ENCODE measurements at places on chromosomes 16 and 17.

GRCh38 chr16:89040861-89041570 lies 52.6 kb upstream of the ACSF3 start:
- DNase-seq = no peak

DNA sequence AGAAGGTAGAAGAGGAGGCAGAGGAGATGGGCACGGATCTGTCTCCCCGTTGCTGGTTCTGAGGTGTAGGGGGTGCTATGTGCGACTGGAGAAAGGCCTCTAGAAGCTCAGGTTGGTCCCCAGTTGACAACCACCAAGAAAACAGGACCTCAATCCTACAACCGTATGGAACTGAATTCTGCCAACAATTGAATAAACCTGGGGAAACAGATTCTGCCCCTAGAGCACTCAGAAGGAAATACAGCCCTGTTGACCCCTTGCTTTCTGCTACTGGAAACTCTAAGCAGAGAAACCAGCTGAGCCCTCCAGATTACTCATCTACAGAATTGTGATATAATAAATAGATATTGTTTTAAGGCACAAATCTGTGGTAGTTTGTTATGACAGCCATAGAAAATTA lies 313.0 kb upstream of the GOT2 start:
- DNase-seq = no peak

DNA sequence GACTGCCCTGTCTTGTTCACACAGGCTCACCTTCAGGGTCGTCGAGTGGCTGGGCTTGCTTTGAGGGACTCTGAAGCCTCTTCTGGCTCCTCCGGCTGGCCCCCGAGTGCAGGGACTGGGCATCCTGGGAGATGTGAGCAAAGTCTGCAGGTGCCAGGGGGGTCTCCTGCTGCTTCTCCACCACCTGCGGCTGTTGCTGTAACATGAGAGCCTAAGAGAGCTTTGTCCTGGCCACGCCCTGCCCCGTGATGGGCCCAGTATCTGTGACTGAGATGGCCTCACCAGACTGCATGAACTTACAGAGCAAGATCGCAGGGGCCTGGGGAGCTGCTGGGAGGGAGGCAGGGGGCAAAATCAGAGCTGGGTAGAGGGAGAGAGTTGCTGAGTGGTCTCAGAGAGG lies 12.5 kb downstream of the ERN2 start:
- no peak for DNase-seq

GRCh38 chr17:11535231-11535630 lies 63.0 kb upstream of the DNAH9 start:
- DNase-seq = no peak

GRCh38 chr17:33328129-33328528 lies 35.0 kb upstream of the ASIC2 start:
- DNase-seq = no peak

GRCh38 chr16:78504401-78504851 lies 405.0 kb downstream of the WWOX start:
- no peak for DNase-seq

DNA sequence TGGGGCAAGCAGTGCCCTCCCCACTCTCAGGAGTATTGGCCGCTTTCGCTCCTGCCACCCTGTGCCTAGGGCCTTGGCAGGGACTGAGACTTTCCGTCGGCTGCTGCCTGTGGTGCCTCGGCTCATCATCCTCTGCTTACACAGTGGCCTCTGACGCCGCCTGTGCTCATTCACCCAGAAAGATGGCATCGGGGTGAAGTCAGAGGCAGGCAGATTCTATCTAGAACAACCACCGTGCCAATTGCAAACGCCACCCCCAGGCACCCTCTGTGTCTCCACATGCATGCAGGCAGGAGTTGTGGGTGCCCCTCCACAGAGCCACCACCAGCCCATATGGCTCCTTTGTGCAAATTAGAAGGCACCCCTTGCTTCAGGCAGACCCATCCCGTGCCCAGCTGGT lies 154.2 kb upstream of the GSE1 start:
- DNase-seq = no peak

DNA sequence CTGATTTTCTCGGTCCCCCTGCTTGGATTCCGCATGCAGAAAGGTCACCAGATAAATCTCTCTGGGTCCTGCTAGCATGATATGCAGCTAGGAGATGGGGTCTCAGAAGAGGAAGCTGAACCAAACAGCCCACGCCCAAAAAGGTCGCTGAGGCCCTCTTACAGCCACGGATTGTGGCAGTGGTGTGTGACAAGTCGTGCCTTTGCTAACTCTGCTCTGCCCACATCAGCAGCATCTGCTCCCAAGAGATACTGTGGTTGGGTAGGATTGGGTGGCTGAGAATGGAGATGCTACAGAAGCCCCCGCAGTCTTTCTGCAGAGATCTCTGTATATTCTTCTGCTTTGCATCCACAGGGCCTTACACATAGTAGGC lies 15.2 kb upstream of the SKAP1 start:
- DNase-seq = no peak

DNA sequence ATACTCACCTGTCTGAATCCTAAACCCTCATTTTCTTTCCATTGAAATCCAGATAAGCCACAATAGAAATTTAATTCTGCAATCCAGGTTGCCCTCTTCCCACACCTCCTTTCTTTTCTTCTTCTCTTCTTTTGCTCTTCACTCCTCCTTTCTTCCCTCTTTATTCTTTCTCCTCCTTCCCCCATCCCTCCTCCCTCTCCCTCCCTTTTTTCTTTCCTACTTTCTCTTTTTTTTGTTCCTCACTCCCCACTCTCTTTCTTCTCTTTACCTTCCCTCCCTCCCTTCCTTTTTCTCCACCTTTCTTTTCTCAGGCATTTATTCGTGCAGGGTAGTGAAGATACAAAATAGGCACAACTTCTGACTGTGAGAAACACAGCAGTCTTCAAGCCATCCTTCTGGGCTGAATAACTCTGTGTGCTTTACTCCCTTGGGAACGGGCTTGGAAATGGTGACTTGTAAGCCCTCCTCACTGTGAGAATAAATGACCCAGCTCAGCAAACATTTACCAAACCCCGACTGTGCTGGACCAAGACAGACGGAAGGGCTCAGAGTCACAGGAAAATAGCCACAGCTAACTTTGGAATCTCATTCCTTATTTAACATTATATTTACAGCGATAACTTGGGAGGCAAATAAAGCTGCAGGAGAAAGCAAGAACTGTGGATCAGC lies 140.8 kb downstream of the HAPSTR1 start:
- DNase-seq = no peak

DNA sequence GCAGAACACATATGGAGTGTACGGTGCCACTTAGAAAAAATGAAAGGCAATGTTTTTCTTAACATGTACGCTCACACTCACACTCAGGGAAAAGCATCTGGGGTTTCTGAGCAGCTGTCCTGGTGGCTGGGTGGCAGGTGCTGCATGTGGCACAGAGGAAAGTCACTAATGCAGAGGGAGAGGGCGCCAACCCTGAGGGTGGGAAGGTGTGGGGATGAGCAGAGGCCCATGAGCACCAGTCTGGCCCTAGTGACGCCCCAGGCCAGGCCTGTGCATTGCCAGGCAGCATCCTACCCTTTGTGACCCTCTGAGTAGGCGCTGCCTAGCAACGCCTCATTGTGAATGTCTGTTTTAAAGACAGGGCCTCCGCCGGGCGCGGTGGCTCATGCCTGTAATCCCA lies 19.1 kb upstream of the LCMT1 start:
- no peak for DNase-seq

DNA sequence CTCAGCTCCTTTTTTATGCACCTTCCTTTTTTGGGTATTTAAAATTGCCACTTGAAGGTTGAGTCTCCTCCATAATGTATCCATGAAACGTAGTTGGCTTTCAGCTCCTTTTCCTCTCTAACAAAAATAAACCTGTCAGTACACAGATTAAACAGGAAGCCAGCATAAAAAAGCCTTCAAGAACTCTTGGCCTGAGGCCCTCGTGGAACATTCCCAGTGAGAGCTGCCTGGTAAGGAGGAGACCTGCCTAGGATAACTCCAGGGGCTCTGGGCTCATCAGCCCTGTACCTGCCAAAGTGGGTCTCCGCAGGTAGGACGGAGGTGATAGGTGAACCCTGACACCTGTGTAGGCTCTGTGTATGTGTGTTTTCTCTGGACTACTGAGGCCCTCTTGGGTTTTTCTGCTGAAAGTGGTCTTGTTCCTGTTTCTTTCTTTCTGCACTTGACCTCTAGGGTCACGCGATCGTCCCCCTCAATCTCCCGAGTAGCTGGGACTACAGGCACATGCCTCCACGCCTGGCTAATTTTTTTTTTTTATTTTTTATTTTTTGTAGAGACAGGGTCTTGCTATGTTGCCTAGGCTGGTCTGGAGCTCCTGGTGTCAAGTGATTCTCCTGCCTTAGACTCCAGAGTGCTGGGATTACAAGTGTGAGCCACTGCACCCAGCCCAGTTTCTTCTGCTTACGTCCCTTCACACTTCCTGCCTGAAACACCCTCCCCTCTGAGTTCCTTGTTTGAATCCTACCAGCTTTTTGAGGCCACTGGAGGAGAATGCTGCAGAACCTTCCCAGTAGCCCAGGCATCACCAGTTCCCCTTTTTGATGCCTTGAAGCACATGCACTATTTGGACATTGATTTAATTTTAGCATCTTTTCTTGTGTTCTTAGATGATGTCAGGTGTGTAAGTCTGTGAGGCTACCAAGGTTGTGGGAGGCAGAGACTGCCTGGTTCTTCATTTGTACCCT lies 9.8 kb downstream of the PGS1 start:
- DNase-seq = no peak

GRCh38 chr17:45020354-45021138 lies 30.9 kb downstream of the DCAKD start:
- no peak for DNase-seq

DNA sequence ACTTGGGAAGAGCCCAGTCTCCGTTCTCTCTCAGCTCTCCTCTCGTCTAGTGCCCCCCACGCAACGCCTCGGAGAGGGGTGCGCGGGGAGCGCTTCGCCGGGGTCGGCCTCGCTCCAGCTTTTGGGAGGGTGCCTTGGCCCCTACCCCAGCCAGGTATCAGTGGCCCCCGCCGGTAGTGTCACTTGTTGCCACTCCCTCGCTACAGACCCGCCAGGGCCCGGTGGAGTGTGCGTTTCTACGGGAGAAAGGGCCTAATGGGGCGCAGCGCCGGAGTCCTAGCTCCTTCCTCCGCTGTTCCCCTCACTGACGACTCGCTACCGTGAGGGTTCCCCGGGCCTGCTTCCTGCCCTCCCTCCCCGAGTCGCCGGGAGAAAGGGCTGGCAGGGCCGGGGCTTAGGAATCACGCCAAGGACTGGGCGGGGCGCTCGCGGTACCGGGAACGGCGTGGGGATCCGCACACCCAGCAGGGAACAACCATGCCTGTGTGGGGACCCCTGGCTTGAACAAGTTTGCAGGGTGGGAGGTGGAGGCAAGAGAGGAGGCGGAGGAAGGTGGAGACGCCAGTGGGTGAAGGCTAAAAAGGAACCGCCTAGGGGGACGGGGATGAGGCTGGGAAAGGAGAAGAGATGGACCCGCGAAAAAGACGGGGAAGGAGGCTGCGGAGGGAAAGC lies 997 bp upstream of the CDH11 start:
- no peak for DNase-seq

GRCh38 chr17:79043931-79044320 lies 20.0 kb downstream of the C1QTNF1 start:
- DNase-seq = no peak

- no peak for DNase-seq
These were observed 235.8 kb downstream of the MAP2K4 start for GRCh38 chr17:12256380-12256995.

DNA sequence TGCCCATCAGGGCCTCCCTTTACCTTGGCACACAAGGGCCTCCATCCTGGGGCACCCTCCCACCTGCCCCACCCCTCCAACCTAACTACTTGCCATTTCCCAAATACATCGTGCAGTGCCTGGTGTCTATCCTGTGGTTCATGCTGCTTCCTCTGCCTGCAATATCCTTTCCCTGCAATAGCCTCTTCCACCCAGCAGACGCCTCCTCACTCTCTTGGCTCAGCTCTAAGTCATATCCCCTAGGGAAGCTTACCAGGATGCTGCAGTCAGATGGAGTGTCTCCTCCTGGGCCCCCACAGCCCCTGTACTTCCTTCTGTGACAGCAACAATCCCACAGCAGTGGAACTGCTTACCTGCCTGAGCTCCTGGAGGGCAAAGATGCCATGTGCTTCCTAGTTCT lies 36.7 kb downstream of the CCDC182 start:
- no peak for DNase-seq

- DNase-seq = no peak
These were observed 10.9 kb upstream of the ZFHX3 start for GRCh38 chr16:73058616-73059409.

DNA sequence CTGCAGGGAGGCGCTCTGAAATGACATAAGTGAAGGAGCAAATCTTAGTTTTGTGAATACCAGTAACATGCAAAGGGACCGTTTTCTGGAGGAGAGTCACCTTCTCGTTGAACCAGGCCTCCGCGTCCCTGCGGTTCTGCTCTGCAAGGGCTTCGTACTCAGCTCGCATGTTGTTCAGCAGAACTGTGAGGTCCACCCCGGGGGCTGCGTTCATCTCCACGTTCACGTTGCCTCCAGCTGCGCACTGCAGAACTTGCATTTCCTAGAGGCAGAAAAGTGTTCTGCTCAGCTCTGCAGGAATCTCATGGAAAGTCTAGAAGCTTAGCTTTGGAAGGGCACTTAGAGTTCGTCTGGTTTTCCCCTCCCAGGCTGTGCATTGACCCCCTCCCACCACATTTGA lies 4.1 kb downstream of the KRT25 start:
- DNase-seq = no peak

- DNase-seq = no peak
These were observed 145.2 kb downstream of the WSCD1 start for GRCh38 chr17:6215071-6216035.

DNA sequence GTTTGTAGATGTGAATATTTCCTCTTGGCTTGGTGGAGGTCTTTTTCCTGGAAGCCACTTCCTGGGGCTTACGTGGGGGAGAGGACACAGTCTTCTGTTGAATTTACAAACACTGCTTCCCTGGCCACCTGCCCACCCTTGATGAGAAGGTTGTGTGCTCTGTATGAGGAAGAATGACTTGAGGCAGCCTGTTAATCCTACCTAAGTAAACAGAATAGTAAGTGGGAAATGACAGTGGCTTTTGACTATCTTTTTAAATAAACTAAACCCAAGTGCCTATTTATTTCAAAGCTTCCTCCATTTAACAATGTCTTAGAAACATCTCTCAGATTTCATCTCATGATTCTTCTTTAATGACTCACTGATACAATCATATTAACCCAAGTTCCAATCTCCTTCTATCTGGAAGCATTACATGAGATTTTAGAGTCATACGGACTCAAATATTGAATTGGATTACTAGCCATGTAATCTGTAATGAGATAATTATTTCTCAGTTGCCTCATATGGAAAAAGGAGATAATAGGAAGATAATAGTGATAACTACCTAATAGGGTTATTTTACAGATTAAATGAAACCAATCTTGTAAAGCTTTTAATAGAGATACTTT lies 96.6 kb upstream of the SMIM36 start:
- DNase-seq = no peak

DNA sequence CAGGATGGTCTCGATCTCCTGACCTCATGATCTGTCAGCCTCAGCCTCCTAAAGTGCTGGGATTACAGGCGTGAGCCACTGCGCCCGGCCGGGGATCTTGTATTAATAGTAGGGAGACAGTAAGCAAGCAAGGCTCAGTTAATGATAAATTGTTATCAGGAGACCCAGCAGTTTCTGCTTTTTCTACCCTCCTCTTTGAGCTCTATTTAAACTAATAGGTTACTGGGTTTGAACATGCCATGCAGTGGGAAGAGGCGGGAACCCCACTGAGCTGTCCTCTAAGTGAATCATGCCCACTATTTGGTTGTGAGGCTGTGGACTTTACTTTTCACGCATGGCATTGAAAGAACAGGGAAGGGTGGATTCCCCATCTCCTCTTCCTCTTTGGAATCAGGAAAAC lies 223.9 kb downstream of the WWOX start:
- DNase-seq = no peak

All from stimulated activated CD4-positive, alpha-beta T cell treated with anti-CD3 and anti-CD28 coated beads, Interleukin-2, amount 100 ng/mL, for 48 hours (primary cell).